NCI-H774 (cell line): ENCODE measurements at places on chromosomes 7 and 10.
A peak's percentile ranks its signal among the peaks of the same experiment; 100 is the strongest.

DNA sequence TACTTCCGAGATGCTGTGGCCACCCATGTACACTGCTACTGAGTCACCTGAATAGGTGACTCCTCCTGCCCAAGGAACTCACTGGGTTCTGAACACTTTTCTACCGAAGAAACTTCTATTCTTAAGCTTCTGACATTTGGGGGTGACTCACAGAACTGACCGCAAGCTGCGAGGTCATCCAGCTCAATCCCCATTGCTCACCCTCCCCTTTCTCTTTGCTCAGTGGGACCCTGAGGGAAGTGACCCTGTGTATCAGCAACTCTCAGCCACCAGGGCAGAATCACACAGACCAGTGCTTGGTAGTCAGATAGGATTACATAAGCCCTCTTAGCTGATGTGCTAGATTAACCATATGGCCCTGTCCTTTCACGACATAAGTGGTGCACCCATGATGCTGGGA, 46.3 kb downstream of the INSYN2A start:
- DNase-seq: no peak

GRCh38 chr10:3782451-3783315, 2.3 kb downstream of the KLF6 start:
- DNase-seq: no peak

- DNase-seq: no peak
Observed at GRCh38 chr10:6925146-6925545, 345.1 kb upstream of the PRKCQ start.

DNA sequence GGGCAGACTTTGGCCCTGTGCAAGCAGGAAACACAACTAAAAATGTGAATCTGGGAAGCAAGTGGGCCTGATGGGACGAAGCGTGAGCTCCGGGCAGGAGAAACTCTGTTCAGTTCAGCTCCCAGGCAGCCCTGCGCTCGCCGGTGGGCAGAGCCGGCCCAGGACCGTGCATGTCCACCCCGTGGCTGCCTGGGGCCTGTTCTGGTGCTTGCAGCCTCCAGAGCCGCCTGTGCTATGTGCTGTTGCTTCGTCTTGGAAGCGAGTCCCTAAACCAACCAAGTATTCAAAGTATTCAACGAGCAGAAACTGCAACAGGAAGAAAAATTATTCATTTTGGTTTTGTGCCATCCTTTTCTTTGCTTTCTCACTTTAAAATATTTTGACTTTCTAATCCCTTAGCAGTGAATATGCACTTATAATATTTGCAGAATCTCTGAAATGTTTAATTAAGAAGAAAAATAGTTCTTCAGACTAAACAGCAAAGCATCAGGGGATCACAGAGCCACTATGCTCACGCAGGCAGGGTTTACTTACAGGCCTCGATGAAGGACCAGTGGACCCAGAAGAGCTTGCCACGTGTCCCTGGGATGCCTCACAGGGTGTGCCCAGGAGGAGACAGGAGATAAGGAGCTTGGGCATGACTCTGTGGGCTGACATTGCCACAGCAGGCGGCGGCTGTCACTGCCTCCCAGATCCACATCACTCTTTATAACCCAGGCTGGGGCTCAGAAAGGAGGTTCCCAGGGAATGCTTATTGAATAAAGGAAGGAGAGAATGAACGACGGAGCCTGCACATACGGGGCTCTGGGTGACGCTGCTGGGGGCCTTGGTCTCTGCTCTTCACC, 45.6 kb downstream of the VIPR2 start:
- no peak for DNase-seq

GRCh38 chr7:48943279-48943990, 19.1 kb downstream of the CDC14C start:
- no peak for DNase-seq

GRCh38 chr10:44176311-44176710, 208.6 kb downstream of the CXCL12 start:
- DNase-seq: no peak

DNA sequence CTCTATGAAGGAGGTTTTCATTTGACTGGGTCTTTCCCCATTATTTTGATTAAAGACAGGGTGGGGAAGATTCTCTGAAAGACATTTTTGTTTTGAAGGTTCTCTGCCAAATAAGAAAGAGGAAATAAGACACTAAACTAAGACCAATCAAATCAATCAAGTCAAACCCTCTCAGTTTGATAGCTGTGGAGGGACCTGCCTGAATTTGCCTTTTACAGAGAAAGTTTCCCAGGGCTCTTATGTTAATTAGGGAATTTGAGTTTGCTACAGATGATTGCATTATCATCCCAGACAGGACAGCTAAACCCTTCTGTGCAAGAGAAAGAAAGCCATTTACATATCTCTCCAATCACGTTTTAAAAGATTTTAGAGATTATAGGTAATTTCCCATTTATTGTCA, 80.0 kb downstream of the CSTF2T start:
- DNase-seq: no peak

GRCh38 chr7:151785681-151785965, 91.3 kb downstream of the PRKAG2 start:
- DNase-seq: no peak

DNA sequence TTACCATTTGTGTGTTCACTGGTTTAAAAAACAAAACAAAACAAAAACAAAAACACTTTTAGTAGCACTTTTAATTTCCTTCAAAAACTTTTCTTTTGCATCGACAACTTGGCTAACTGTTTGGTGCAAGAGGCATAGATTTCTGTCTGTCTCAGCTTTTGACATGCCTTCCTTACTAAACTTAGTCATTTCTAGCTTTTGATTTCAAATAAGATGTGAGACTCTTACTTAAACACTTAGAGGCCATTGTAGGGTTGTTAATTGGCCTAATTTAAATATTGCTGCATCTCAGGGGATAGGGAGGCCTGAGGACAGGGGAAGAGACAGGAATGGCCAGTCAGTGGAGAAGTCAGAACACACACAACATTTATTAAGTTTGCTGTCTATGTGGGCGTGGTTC, 66.3 kb downstream of the AVL9 start:
- no peak for DNase-seq

DNA sequence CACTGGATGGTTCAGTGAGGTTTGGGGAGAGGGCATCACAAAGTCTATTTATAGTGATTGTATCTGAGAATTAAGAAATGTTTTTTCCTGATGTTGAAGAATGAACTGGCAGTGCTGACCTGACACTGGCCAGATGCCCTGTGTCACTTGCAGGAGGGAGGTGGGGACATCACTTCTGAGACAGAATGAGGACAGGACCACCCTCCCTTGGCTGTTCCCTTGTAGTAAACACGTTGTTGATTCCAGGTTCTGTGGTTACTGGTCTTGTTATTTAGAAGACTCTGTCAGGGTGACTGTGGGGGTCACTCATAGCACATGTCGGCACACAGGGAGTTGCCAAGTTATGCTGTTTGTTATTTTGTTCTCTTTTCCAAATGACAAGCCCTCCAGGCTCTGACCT, 126.4 kb downstream of the ADCY1 start:
- no peak for DNase-seq

- DNase-seq: peak; percentile 58
Observed at GRCh38 chr10:95266674-95267095, 24.1 kb downstream of the PDLIM1 start.

- no peak for DNase-seq
Observed at GRCh38 chr10:113517165-113517900, 35.5 kb upstream of the HABP2 start.

DNA sequence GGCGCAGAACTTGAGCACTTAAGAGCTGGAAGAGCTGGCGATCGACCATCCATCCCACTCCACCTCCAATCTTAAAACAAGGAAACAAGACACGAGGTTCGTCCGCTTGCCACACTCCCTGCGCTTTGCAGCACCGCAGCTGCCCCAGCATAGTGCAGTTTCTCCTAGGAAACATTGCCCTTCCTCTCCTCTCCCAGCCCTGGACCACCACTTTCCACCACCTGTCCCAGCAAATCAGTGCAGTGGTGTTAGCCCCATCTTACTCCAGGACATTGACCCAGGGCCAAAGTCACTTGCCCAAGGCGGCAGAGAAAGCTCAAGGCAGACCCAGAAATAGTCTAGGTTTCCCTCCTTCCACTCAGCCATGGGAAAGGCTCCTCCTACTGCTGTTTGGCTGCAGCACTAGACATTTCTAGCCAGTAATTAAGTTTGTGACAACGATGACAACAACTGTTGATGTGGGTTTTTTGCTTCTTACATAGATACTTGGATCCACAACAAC, 1.5 kb upstream of the PARD3 start:
- DNase-seq: no peak

GRCh38 chr7:2934211-2934731, 90.2 kb upstream of the GNA12 start:
- DNase-seq: no peak

DNA sequence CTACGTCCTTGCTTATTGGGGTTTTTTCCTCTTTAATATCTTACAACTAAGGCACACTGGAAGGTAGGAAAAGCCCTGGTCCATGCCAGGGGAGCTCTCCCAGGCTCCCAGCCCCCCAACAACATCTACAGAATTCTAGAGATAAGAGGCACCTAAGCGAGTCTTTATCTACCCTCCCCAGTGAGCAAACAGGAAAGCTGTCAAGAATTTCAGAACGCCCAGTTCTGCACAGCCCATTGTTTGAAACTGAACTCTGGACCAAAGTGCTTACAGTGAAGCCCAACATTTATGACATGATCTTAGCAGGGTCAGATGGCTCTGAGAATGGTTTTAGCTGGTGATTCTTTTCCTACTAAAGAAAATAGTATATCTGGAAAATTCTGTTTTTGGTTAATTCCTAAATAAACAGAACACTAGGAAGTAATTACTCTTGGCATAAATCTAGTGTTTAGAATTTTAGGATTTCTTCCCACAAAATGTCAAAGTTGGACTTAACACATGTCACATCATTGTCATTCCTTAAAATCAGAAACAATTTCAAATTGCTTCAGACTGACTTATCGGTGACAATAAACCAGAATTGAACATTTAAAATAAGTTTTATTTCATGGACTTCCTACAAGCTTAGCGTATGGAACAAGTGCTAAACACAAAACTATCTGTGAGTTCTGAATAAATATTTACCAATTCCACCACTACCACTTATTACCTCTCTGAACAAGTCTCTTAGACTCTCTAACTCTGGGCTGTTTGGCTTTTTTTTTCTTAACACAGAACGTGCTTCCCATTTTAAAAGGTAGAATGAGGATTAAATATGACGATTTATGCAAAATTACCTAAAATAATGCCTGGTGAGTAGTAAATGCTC, 31.3 kb upstream of the RNF32 start:
- no peak for DNase-seq

DNA sequence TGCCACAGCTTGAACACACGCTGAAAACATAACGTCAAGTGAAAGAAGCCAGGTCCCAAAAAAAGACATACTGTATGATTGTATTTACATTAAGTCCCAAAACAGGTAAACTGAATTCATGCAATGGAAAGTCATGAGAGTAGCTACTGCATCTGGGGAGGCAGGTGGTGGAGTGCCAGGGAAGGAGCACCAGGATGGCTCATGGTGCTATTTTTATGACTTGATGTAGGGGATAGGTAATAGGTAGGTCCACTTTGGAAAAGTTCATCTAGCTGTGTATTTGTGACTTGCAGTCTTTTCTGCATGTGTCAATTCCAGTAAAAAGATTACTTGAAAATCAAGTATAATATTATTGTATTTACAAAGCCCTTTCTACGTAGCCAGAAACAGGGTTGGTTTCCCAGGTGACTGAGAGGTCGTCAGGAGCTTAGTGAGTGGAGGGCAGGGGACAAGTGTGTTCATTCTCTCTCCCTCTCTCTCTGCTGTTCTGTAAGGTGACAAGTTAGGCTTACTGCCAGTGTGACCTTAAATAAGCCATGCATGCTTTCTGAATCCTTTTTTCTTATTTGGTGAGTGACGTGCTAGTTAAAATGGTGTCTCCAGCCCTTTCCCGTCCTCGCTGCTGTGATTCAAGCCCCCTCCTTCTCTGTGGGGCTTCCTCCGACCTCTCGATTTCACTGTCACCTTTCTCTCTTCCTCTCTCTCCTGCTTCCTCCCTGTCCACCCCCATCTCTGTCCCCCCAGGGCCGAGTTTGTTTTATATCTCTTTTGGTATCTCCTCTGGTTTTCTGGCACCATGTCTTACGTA, 9.4 kb upstream of the PRKCQ start:
- no peak for DNase-seq

DNA sequence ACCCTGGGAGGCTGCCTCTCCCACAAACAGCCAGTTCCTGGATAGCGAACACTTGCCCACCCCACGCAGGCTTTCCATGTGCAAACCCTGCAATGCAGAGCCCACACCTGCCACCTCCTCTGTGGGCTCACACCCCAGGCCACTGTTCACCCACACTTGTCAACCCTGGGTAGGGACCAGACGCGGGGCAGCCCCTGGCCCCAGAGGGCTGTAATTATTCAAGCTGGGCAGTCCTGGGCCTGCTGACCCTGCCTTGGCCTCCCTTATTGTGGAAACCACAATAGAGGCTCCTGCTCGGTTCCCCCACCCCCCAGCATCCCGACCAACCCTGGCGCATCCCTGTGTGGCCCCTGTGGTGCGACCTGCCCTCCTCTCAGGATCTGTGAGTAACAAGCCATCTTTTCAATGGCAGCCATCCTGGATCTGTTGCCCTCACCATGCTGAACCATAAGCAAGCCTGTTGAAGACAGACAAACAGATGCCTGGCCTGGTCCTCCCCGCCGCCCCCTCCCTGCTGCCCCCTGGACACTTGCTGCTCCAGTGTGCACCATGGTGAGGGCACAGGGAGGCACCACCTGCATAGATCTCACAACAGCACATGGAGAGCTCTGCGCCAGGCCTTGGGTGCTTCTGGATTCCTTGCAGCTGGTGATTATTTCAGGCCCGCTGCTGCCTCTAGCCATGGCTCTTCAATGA, 15.8 kb upstream of the UBE3C start:
- DNase-seq: no peak

DNA sequence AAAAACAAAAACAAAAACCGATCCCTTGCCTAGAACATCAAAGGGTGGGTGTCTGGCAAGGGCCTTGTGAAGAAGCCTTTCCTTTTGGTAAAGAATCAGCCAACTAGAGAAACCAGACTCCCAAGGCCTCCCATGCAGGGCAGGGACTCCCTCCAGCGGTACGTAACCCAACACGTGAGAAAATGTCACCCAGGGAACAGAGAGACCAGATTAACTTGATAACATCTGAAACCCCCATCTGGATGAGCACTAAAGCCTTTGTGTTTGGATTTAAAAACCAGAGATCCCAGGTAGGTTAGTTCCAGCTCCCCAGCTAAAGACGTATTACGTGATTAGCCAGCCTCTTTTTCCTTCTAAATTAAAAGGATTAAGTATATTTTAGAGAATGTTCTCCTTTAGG, 3.0 kb upstream of the HABP2 start:
- no peak for DNase-seq

- no peak for DNase-seq
Observed at GRCh38 chr7:46452561-46453135, 531.6 kb upstream of the IGFBP3 start.

- DNase-seq: no peak
Observed at GRCh38 chr7:137828456-137828855, 18.3 kb downstream of the DGKI start.
